ENCODE measurements at places on chromosomes 13 and 19.

- DNase-seq: no peak
Observed at GRCh38 chr13:38685974-38686576, 802 bp upstream of the FREM2 start.

DNA sequence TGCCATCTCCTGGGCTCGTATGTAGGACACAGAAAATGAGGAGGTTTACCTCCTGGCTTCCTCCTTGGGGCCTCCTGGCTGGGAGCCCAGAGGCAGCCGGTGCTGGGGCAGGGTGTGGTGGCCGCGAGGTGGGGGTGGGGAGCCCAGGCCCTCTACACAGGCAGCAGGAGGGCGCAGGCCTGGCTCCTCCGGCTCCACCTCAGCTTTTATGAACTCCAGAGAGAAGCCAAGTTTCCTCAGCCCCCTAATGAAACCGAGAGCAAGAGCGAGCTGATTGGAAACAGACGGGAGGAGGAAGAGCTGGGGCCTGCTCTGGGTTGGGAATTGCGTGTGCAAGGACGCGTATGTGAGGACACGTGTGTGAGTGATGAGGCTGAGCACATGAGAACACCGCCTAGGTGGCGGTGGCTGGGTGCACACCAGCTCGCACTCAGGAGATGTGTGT lies 23.1 kb downstream of the LYL1 start:
- no peak for DNase-seq

DNA sequence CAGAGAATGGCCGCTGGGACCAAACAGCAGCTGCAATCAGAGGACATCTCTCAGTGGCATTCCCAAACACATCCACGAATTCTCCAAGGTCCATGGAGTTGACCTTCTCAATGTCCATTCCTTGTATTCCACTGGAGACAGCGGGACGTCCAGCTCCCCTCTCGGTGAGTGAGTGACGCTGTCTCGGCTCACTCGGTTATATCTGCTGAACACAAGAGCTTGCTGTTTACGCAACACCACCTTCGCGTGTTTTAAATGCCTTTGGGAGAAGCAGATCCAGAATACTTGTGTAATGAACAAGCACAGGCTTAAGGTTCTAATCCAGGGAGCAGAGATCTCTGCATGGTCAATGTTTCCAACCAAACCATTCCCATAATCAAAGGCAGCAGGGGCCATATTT lies at the start of gene URAD:
URAD (minus strand) TSS at position 174 of the 400 bp plus-strand sequence; CDS start at position 118, 56 bp downstream.
- no peak for DNase-seq

DNA sequence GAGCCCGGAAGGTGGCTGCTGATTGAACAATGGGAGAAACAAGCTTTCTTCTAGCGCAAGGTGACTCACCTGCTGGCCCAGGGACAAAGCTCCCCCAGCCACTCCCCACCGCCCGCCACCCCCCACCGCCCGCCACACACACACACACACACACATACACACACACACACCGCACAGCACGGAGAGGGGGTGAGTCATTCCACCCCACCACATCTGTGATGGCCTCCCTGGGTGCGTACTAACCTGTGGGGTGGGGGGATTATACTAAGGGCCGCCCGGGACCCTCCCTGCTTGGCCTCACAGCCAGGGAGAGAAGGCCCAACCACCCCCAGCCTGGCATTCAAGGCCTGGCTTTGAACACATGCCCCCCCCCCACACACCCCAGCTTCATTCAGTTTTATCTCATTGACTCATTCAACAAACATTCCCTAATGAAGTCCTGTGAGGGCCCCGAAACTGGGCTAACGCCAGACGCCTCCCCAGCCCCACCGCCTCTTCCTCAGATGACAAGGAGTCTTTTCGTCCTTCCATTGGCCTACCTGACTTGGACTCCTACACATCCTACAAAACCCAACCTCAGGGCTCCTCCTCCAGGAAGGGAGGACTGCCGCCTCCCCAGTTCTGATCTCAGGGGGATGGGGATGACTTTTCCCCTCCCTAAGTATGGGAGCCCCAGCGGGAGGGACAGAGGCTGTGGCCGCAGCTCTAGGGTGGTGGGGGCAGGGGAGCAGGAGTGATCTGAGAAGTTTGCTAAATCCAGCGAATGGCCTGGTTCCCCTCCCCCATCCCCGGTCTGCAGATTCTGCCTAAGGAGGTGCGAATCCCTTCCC lies 5.8 kb upstream of the ONECUT3 start:
- no peak for DNase-seq

DNA sequence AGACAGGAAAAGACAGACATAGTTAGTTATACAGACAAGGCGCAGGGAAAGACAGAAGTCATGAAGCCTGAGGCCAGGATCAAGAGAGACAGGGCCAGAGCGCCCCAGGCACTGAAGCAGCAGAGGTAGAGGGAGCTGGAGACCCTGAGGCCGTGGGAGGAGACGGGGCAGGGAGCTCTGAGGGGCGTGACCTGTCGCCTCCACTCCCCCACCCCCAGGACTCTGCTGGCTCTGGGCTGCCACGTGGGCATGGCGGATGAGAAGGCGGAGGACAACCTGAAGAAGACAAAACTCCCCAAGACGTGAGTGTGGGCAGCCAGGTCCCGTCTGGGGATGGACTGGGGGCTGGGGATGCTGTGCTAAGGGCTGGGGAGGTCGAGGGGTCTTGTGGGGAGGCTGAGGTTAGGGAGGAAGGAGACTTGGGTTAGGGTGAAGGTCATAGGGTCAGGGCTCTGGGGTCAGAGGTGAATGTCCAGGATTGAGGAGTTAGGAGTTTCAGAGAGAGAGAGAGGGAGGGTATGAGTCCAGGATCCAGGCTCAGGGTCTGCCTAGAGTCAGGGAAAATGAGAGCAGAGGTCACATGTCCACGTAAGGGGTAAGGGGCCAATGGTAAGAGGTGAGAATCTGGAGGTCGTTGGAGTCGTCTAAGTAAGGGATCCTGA lies 31.1 kb downstream of the RYR1 start:
- DNase-seq: no peak

DNA sequence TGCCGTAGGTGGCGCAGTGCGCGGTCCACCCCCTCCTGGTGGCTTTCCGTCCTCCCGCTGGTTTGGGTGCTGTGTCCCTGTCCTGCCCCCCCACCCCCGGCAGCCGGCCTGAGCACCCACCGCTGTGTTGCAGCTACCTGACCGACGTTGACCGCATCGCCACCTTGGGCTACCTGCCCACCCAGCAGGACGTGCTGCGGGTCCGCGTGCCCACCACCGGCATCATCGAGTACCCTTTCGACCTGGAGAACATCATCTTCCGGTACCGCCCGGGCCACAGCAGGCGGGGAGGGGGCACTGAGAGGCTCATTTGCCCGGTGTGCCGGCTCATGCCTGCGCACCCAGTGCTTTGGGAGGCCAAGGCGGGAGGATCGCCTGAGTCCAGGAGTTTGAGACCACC lies 20.6 kb downstream of the GNA11 start:
- DNase-seq: no peak

DNA sequence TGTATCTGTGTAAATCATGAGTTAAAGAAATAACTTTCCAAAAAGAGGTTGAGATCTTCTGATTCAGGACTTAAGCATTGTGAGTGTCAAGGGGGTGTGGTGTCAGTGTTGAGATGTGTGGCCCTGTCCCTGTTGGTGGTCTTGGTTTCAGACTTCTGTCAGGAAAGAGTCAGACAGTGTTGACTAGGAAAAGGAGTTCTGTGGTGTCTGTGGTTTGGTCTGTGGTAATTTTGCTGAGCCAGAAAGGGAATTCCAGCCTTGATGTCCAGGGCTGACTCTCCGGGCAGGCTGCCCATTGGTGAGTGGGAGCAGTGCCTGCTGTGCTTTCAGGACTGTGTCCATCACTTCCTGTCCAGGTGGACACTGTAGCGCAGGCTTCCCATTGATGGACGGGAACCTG lies 39.8 kb upstream of the IGFL4 start:
- DNase-seq: no peak

DNA sequence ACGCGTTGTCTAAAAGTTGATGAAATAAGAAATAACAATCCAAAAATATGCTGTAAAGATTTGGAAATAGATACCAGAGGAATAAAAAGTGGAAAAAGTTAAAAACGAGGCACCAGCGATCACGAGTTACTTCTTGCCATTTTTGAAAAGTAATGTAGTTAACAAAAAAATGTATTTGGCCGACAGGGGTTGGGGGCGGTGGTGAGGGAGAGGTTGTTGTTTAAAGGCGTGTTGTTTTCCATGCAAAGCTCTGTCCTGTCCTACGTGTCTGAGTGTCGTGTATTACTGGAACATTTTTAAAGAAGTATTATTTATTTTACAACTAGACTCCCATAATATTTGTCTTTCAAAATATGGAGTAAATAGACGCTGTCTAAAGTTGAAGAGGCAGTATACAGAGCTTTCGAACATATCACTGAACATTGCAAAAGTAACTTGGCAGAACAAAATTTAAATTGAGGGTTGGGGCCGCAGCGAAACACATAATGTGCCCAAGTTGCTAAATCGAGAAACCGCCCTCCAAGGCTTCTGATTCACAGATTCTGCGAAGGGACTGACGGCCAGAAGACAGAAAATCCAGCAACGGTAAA lies 823 bp downstream of the FBXO17 start:
- no peak for DNase-seq

- no peak for DNase-seq
Observed at GRCh38 chr19:31073485-31074198, 275.6 kb downstream of the TSHZ3 start.

DNA sequence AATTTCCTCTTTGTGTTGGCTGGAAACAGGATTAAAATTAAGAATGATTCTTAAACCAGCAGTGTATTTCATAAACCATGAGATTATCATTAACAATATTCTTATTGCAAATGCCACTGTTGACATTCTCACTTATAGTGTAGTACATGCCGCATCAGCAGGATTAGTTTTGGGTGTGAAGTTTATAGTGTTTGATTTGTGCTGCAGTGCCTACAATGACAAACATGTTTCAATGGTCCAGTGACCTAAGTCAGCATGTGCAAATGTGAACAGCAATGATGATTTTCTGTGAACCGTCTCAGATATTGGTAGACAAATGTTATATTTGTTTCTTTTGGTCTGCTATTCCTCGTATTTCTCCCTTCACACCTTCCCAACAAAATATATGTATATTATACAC lies 49.8 kb upstream of the TDRD3 start:
- no peak for DNase-seq

GRCh38 chr13:99966064-99966805 lies 5.3 kb downstream of the ZIC5 start:
- no peak for DNase-seq

- no peak for DNase-seq
Observed at GRCh38 chr19:31444931-31445330, 95.7 kb upstream of the TSHZ3 start.

DNA sequence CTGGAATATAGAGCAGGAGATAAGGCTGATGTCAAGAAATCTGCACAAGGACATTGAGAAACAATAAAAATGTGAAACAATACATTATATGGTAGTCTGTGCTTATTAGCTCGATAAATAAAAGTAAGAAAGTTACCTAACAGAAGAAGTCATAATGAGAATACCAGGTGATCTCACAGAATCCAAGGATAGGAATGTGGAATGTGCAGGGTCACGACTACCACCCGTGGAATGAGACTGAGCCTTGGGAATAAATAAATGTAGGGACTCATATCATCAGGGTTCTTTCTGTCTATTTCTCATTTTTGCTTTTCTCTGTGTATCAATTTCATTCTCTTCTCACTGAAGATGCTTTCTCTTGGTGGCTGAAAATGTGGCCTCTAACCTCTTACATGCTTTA lies 26.0 kb upstream of the KBTBD7 start:
- DNase-seq: no peak

GRCh38 chr19:53892981-53893325 lies 11.0 kb downstream of the PRKCG start:
- DNase-seq: no peak

DNA sequence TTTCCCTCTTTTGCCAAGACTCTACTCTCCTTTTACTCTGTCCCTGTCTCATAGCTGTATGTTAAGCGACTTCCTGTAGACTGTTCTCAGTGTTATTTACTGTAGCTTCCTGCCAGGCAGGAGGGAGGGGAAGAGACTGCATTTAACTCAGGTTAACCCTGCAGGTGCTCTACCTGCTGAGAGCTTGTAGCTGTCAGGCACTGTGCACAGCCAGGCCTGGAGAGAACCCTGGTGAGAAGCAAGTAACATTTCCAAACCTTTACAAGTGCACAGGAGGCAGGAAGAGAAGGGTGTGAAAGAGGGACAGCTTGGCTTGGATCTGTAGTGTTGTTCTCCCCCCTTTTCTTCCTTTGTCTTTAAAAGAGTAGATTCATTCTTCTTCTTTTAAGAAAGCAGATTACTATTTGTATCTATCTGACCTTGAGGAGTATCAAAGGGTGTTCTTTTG lies 167.1 kb downstream of the LMO7 start:
- no peak for DNase-seq

GRCh38 chr13:109568339-109568818 lies 218.0 kb downstream of the IRS2 start:
- no peak for DNase-seq

DNA sequence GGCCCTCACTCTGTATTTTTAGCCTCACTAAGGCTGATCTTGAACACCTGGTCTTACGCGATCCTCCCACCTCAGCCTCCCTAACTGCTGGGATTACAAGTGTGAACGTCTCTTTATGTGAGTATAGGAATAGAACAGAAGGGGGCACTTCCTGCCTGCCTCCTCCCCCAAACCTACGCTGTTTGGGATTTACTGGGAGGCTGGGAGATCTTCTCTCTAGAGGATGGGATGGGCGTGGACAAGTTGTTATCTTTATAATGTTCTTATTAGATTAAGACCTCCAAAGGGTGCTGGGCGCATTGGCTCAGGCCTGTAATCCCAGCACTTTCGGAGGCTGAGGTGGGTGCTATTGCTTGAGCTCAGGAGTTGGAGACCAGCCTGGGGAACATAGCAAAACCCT lies 2.9 kb upstream of the CSNK1G2 start:
- DNase-seq: no peak

Data from NCI-H1694 (cell line).